ENCODE measurements at places on chromosomes 7 and 10.

DNA sequence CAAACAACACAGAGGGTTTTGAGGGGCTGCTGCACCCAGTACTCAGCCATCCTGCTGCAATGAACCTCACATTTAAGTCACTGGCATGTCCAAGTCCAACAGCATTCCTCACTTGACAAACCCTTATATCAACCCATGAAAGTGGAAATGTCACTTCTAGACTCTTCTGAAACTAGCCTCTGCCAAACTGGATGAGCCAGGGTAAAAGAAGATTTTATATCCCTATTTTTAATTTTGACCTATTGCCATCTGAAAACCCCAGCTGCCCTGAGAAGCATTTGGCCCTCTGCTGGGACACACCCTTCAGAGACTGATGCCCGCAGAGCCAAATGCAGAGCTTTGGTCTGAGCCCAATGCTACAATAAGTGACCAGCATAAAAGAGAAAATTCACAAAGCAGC is 201.1 kb downstream of the ANK3 start:
- DNase-seq, result no peak

DNA sequence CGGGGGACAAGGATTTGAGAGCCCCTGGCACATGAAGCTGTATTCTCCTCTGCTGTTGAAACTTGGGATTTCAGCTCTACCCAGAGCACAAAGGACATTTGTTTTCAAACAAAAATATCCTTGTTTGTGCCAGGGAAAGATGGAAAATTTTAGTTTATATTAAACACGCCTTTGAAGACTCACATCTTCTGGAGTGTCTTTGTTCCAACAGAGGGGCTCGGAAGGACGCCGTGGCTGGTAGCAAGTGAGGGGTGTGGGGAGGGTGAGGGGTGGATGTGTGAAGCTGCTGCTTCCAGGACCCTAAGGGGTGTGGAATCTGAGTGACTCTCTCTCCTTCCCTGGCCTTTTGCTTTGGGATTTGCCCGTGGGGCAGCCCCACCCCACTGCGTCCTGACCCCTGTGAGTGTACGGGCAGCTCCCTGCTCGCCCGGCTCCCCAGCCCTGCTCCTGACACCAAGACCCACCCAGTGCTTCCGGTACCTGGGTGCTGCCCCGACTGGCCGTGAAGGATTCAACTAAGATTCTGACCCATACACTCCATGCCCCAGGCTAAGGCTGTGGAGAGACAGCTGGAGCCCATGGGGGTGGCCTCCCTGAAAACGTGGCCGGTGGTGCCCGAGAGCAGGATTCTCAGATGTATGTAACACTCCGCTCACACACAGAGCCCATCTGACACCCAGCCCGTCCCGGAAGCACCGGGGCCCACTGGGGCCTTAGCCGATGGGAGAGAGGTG is 59.6 kb downstream of the ZRANB1 start:
- peak; percentile 89 for DNase-seq

DNA sequence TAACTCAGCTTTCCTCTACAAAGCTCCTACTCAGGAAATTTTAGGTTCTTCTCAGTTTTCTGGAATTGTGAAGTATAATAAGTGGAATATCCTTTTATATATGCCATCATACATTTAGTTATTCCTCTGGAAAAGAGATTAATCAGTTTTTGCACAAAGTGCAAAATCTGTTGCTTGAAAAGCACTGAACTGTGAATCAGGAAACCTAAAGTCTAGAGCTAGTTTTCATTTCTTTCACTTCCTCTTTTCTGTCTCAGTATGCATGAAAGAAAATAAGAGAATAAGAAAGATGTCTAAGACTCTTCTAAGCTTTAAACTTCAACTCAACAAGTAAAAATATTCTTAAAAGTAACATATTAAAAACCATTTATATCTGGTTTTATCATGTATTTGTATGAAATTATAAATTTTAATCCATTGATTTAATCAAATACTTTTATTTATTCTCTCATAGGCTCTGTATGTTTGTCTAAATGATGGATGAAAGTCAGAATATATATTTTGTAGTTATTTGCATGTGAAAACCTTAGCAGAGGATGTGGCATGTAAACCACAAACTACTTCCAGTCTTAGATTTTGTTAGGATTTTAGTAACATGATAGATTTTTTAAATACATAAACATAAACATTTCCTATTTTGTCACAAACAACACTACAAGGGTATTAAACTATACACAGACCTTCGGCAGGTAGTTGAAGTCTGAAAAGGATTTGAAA is 1073.0 kb downstream of the XPNPEP1 start:
- no peak for DNase-seq

DNA sequence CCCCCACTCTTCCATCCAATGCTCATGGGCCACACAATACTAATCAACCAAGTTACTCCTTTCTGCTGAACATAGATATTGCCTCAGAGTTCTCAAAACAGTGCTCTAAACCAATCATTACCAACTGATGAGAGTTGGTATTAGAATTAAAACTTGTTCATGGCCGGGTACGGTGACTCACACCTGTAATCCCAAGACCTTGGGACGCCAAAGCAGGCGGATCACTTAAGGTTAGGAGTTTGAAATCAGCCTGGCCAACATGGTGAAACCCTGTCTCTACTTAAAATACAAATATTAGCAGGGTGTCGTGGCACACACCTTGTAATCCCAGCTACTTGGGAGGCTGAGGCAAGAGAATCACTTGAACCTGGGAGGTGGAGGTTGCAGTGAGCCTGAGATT is 8.2 kb downstream of the TM9SF3 start:
- DNase-seq, result no peak

DNA sequence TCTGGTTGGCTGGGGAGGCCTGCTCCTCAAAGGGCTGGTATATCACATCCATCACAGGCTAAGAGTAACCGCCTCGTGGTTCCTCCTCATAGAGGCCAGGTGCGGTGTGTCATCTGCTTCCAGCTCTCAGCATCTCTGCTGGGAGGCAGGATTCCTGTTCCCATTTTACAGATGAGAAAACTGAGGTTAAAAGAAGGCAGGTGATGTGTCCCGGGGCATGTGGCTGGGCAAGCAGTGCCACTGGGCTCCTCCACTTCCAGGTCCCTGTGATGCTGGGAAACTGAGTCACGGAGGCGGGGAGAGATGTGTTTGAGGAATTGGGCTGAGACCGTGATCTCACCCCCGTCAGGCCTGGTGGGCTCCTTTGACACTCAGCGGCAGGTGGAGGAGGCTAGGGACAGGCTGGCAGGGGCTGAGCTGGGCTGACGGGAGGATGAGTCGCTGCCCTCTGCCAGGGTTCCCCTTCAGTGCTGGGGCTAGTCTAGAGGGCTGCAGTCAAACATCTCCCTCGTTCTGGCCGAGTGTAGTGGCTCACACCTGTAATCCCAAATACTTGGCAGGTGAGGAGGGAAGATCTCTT is 9.4 kb downstream of the ARPC1B start:
- no peak for DNase-seq

GRCh38 chr7:7185371-7185989 is 3.1 kb downstream of the C1GALT1 start:
- no peak for DNase-seq

GRCh38 chr10:93386631-93387369 is 95.3 kb downstream of the MYOF start:
- DNase-seq, result no peak

- DNase-seq, result no peak
Observed at GRCh38 chr7:151838861-151839381, 38.0 kb downstream of the PRKAG2 start.

GRCh38 chr7:17289074-17289645 is 9.3 kb upstream of the AHR start:
- peak; percentile 45 for DNase-seq

DNA sequence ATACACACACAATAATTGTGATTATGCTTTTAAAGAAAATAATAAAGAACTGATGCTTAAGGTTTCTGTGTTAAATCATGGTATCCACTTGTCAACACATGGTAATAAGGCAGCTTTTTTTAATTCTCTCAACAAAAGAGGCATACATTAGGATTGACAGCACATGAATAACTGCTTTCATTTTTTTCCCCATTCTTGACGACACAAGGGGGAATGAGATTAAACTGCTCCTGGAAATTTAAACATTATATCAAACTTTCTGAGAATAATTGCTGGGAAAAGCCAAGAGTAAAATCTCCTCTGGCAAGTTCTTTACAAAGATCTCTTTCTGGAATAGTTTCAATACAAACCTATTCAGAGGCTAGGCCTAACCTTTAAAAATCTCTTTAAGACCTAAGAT is 99.0 kb upstream of the GPR22 start:
- DNase-seq, result peak; percentile 100

GRCh38 chr7:82393076-82393839 is 50.3 kb downstream of the CACNA2D1 start:
- no peak for DNase-seq

- no peak for DNase-seq
Observed at GRCh38 chr10:27986821-27987220, 12.1 kb downstream of the ODAD2 start.

DNA sequence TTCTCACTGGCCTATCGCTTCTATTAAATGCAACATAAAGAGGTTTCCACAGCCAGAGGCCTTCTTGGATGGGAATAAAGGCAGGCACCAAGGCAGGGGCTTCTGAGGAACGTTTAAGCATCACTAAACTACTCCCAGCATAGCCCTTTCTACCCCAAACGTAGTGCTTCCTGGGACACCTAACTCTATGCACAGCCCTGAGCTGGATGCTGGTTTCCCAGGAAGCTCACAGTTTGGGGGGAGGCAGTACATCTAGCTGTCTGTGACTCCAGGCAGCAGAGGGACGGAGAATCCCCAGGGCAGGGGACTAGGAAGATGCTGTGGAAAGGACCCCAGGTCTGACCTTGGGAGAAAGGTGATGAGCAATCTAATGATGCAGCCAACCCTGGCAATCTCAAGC is 192.8 kb upstream of the ZMIZ1 start:
- DNase-seq, result no peak

GRCh38 chr10:78139341-78139740 is 105.7 kb downstream of the RPS24 start:
- no peak for DNase-seq

- peak; percentile 90 for DNase-seq
Observed at GRCh38 chr7:92833024-92833765, 3.2 kb downstream of the CDK6 start.

- no peak for DNase-seq
Observed at GRCh38 chr7:158281441-158281840, 306.2 kb downstream of the PTPRN2 start.

DNA sequence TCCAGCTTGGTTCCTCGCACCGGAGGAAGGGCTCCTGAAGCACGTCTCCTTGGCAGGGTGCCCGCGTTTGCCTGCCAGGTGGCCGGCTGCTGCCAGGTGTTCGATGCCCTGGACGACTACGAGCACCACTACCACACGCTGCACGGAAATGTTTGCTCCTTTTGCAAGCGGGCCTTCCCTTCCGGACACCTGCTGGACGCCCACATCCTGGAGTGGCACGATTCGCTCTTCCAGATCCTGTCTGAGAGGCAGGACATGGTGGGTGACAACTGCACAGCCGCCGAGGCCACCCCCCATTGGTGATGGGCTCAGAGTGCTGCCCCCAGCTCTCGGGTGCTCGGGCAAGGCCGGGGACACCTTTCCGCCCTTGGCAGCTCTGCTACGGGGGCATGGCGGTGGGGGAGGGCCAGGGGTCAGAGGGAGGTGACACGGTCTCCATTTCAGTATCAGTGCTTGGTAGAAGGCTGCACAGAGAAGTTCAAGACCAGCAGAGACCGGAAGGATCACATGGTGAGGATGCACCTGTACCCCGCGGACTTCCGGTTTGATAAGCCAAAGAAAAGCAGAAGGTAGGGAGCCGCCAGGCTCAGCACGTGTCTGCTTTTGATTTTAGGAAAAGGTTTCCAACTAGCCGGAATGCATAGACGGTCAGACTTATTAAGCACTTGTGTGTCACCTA is 1.1 kb downstream of the ZNF511 start:
- no peak for DNase-seq

- peak; percentile 62 for DNase-seq
Observed at GRCh38 chr7:135710417-135711138, 17.4 kb downstream of the SLC13A4 start.

GRCh38 chr10:104980368-104980767 is 339.3 kb downstream of the SORCS3 start:
- DNase-seq, result no peak

DNA sequence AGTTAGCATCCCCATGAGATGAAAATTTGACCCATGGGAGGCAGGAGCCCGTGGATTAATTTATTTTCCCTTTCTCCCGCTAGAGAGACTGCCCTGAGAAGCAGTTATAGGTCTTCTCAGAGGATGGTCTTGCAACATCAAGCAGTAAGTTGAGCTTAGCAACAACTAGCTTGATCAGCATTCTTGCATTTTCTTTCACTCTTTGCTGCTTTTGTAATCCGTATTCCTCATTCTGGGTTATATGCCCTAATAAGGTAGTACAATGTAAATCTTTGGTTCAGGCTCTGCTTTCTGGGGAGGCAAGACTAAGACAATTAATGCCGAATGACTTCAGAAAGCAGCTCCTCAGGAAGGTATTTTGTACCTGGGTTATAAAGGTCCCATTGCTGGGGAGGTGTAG is 146.8 kb downstream of the FZD1 start:
- no peak for DNase-seq

- peak; percentile 64 for DNase-seq
Observed at GRCh38 chr10:127649642-127650041, 87.3 kb upstream of the FOXI2 start.

DNA sequence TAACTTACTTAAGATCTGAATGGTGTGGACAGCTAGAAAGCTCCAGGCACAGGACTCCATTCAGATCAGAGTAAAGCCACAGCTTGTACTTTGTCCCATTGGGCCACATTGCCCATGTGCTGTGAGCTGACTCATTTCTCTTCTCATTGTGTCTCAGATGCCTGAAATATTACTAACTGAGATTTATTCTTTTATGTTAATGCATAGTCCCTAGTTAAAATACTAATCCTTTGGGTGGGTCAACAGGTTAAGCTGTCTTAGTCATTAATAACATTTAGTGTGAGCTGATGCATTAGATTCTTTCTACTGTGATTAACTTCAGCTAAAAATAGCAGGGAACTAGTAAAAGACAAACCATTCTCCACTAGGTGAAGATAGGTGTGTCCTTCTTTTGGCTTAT is 104.7 kb upstream of the ARMC3 start:
- DNase-seq, result no peak

DNA sequence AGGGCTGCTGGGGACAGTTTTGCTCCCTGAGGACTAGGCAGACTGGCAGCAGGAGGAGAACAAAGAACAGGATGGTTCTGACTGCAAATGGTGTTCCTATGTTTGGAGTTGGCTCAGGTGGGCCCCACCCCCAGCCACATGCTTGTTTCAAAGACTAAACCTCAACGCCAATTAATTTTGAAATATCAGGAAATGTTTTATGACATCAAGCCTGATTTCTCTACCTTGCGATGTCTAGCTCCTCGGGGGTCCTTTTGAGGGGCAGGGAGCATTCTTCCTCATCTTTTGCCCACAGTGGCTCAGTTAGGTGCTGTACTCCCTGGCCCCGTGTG is 4.1 kb upstream of the MYH16 start:
- no peak for DNase-seq

GRCh38 chr7:115094163-115094562 is 172.3 kb downstream of the MDFIC start:
- DNase-seq, result no peak

- no peak for DNase-seq
Observed at GRCh38 chr7:33351709-33352108, 222.3 kb downstream of the BBS9 start.

Measured in SK-MEL-5 (cell line).